ENCODE measurements at places on chromosomes 2 and 18.

DNA sequence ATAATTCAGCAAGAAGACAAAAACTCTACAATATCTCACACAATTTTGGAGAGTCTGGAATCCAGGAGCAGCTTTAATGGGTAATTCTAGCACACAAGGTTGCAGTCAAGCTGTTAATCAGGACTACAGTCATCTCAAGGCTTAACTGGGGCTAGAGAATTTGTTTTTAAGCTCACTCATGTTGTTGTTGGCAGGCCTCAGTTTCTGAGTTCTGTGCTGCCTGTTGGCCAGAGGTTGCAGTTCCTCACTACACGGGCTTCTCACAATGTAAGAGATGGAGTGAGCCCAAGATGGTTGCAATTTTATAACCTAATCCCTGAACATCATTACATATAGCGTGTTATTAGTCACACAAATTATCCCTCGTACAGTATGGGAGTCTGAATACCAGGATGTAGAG is 50.6 kb upstream of the TMEFF2 start:
- no peak for DNase-seq

- DNase-seq, result no peak
These were observed 135.3 kb downstream of the INSIG2 start for GRCh38 chr2:118223511-118223991.

DNA sequence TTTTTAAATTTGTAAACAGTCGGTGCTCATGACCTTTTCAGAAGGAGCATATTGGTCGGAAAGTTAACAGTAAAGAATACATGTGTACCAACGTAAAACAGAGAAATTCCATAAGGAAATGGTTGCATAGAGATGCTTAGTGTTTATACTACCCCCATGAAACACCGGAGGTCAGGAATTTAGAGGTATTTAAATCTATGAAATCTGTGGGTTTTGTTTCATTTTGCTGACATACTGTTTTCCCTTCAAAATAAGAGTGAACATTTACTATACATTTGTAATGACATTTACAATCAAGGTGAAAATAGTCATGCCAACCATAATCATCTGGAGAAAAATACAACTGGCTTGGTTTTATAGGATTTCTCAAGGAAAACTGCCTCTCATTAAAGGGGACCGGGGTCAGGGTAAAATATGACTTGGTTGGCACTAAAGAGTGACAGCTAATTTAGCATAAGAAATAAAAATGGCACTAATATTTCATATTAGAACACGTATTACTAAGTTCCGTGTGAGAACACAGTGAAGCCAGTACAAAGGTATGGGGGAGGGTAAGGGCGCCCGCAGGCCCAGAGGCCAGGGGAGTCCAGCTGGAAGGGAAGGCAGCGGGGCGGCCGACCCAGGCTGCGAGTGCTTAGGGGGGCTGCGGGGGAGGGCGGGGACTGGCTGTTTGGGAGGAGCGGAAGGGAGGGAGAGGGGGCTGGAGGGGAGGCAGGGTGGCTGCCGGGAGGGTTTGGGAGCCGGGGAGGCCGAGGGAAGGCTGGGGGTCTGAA is 1.1 kb upstream of the RNU4ATAC start:
- DNase-seq, result peak; percentile 84

- no peak for DNase-seq
These were observed 79.4 kb upstream of the ZNF532 start for GRCh38 chr18:58785171-58785805.

DNA sequence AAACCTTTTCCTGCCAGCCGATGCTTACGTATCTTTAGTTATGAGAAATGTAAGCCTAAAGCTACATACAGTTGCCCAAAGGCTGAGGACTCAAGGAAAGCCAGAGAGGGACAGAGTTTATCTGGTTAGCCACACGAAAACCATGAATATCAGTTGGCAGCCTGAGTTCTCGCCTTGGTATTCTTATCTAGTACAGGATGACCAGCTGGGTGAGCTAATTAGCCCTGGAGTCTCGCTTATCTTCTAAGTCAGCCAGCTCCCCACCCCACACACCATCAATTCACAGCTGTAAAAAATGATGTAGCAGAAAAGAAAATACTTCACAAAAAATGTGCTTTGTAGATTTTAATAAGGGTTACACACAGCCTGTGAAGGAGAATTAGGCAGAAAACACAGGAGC is 617.5 kb upstream of the SOX11 start:
- no peak for DNase-seq

DNA sequence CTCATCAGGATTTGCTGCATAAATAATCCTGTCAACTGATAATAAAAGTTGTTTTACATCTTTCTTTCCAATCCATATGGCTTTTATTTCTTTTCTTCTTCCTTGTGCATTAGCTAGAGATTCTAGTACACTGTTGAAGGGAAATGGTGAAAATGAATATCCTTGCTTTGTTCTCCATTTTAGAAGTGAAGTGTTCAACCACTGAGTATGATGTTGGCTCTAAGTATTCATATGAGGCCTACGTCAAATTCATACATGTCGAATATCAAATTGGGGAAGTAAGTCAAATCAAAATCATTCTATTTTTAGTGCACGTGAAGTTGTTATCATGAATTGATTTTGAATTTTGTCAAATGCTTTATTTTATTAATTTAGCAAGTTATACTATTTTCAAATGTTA is 7.8 kb upstream of the ACKR3 start:
- DNase-seq, result no peak

DNA sequence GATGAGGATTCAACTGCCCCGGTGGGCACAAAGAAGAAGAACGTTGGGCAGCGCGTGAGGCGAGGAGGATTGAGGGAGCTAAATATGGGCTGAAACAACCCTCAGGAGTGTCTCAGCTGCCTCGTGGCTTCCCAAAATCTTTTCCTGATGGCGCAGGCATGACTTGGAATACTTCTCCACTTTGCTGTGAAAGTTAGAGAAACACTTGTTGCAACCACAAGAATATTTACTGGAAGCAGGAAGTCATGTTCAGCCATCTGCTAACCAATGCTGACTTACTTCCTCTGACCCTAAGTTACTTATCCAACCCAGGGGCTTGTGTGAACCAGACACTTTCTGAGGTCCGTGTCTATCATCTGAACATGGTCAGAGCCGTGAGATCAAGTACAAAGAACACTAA is 148.8 kb downstream of the ARL4C start:
- DNase-seq, result no peak

DNA sequence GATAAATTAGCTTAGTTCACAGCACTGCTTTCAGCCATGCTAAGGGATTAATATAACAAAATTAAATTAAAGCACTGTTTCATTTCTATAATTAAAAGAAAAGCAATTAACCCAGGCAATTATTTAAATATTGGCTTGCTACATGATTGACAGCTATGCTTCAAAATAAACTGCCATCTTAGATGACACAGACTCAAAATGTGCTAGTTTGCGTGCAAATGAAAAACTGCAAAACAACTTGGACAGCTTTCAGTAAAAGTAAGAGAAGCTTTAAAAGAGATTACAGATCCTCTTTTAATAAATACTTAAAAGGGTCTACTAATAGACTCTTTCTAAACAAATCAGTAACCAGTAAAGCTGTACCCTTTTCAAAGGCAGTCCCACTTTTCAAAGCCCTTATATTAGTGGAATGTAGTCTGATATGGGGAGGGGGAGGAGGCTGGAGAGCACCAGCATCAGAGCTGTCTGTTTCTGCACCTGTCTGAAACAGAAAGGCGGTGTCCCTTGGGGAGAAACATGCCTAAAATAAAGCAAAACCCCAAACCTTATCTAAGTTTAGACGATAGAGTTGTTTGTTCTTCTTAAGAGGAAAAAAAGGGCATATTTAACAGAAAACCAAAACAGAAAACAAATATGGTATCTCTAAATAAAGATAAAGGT is 20.8 kb downstream of the EIF2AK3 start:
- no peak for DNase-seq

Measured in NK-92 treated with Interleukin-12 subunit alpha and Interleukin-12 subunit beta, amount 100 ng/mL, for 24 hours (cell line).